Common myeloid progenitor, CD34-positive (primary cell): ENCODE measurements at places on chromosomes 6 and 20.

DNA sequence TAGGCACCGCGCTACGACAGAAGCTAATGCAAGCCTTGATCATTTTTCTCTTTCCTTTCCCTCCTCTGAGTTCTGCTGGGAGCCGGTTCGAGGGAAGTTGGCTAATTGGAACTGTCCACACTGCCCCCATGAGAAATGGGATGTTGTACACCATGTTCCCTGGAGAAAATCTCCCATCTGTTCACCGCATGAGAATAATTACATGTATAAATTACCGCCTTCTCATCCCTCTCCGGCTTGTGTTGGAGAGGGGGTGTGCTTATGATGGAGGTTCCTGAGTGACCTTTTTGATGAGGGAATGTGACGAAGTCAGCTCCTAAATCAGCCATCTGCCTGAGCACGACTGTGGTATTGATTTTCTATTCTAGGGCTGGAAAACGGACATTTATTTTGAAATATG, 320.2 kb upstream of the SULF2 start:
- DNase-seq: no peak

DNA sequence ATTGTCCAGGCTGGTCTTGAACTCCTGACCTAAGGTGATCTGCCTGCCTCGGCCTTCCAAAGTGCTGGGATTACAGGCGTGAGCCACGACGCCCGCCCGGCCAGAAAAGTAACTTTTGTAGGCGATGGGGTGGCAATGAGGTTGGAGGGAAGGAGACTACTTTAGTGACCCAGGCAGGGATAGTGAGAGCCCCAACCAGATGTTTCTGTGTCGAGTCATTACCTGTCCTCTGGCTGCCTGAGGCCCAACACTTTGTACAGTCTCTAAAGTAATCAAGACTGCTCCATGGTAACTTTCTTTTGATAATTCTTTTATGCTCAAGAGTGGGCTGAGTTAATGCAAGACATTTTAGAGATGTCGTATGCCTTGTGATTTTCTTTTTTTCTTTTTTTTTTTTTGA, 6.8 kb downstream of the SASH1 start:
- DNase-seq: no peak

GRCh38 chr6:38510205-38510604, 129.5 kb downstream of the BTBD9 start:
- no peak for DNase-seq

DNA sequence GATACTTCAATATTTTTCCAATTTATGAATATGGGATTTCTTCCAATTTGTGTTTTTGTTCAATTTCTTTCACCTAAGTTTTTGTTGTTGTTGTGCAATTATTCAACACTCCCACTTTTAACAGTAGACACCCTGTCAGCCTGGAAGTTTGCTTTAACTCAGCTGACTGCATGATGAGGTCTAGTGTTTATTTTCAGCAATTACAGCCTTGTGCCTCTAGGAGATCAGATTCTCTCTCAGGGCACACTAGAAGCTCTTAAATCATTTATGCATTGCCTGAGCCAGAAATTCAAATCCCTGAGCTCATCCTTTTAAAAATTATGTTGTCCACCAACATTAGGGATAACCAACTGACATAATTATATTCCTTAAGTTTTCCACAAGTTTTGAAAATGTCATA, 85.7 kb downstream of the MRAP2 start:
- no peak for DNase-seq

GRCh38 chr6:162290846-162291465, 436.6 kb downstream of the PRKN start:
- DNase-seq: no peak
